ENCODE measurements at places on chromosomes 13 and 19. TPM values are rescaled to one million over a fixed set of nuclear protein-coding genes. Genes with fewer than 3 reads are reported as not detected.

The ZNF426 gene
- 26.7 TPM for total RNA-seq

DNA sequence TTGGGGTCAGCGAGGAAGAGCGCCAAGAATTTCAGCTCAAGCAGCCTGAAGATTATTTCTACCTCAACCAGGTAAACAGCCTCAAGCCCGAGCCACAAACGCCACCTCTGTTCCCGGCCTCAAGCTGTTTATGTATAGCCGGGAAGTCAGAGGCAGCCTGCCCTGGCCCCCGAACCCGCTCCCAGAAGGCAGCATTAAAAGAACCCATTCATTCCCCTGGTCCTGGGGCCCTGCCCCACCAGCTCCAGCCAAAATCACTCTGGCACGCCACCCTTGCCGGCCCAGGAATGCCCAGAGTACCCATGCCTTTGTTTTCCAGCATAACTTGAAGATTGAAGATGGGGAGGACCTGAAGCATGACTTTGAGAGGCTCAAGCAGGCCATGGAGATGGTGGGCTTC is 61.2 kb upstream of the USE1 start:
- no peak overlapping the region for H3K4me3 ChIP-seq
- no peak overlapping the region for H3K27ac ChIP-seq
- DNase-seq: no peak
- H3K27me3 ChIP-seq: no peaks in the 10 kb centered on the region
- H3K4me1 ChIP-seq: no peaks in the 10 kb centered on the region
- H3K36me3 ChIP-seq: peaks cover 14% of the 10 kb centered on the region

DNA sequence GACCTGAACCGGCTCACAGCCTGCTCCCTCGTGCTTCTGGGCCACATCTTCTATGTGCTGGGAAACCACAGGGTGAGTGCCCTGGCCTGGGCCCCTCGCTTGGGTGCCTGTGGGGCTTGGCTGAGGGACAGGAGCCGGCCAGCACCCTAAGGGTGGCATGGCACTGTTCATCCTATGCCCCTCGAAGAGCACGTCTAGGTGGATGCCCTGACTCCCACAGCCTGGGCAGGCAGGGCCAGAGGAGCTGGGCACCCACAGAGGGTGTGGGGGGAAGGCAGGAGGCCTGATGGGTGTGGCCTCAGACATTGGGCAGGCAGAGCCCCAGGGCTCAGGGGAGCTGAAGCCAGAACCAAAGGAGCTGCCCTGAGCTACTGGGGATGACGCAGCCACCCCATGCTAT is 28.7 kb downstream of the MAU2 start:
- H3K27me3 ChIP-seq: no peaks in the 10 kb centered on the region
- peaks cover 7% of the 10 kb centered on the region for H3K36me3 ChIP-seq
- H3K4me3 ChIP-seq: no peak overlapping the region

DNA sequence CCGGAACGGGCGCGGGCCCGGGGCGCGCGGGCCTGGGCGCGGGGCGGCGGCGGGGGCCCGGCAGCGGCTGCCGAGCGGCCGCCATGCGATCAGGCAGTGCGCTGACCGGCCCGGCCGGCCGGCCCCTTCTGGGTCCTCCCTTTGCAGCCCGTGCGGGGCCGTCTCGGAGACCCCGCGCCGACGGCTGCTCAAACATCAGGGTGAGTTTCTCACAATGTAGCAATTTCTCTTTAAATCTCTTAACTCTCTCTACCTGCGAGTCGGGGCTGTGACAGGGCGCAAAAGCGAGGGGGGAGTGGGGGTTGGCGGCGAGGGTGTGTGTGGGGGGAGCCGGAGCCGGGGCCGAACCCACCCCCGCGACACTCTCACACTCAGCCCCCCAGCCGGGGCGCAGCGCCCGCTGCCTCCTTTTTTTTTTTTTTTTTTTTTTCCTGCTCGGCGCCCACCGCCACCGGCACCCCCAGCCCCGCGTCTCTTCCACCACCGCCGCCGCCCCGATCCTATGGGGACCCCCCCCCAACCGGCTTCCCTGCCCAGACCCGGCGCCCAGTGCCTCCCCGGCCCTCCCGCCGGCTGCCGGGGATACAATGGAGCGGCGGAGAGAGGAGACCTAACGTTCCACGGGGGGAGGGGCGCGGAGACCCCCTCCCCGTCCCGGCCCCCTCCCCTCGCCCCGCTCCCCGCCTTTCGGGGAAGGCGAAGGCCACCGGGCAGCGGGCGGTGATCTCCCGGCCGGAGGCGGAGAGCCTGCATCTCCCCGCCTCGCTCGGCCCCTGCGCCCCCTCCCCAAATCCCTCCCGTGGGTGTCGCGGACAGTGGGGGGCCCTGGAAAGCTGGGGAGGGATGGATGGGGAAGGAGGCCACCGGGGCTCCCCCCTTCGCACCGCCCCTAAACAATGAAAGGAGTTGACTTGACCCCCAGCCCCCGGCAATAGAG is at the start of gene BICRA:
Gene BICRA (plus strand): TSS at position 166 of the 937 bp plus-strand sequence. CDS start 64,441 bp downstream, outside the sequence.
- H3K27ac ChIP-seq: peak within 1 kb of the TSS; percentile 89
- peaks cover 33% of the 10 kb centered on the region for H3K4me1 ChIP-seq
- DNase-seq: peak; percentile 90
- peak within 1 kb of the TSS; percentile 96 for H3K4me3 ChIP-seq
- H3K27me3 ChIP-seq: no peaks in the 10 kb centered on the region
- H3K36me3 ChIP-seq: peaks cover 3% of the 10 kb centered on the region

- H3K36me3 ChIP-seq: no peaks in the 10 kb centered on the region
- no peak overlapping the region for H3K27ac ChIP-seq
- no peak for DNase-seq
- no peaks in the 10 kb centered on the region for H3K27me3 ChIP-seq
Observed at GRCh38 chr13:97743938-97744337, 209.5 kb upstream of the IPO5 start.

All from type B pancreatic cell (in vitro differentiated cells).